ENCODE measurements at places on chromosomes 16 and 17.

DNA sequence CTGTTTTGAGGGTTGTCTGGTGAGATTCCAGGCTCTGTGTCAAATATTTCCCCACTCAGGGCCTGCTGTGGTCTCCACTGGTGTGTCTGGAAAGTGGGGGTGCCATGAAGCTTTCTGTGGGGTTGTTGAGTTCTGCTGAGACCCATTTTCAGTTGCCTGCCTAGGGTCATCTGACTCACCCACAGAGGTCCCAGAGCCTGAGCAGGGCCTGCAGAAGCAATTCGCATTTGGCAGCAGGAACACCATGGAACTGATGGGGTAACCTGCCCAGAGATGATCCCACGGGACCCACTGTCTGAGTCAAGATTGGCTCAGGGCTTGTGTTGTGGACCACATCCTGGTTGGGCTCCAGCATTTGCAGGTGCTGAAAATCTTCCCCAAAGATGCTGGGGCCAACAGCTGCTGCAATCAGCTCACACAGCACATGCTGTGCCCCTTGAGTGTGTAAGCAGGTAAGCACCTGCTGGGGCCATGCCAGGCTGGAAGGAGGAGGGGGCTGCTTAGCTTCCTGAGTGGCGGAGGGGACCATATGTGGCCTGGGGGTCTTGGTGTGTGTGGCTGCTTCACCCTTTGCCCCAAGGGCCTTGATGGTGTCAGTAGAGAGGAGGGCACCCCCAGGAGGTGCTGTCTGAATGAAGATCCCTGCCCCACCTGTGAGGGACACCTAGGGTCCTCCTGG is 1726.1 kb downstream of the TP53TG3F start:
- DNase-seq, result no peak

DNA sequence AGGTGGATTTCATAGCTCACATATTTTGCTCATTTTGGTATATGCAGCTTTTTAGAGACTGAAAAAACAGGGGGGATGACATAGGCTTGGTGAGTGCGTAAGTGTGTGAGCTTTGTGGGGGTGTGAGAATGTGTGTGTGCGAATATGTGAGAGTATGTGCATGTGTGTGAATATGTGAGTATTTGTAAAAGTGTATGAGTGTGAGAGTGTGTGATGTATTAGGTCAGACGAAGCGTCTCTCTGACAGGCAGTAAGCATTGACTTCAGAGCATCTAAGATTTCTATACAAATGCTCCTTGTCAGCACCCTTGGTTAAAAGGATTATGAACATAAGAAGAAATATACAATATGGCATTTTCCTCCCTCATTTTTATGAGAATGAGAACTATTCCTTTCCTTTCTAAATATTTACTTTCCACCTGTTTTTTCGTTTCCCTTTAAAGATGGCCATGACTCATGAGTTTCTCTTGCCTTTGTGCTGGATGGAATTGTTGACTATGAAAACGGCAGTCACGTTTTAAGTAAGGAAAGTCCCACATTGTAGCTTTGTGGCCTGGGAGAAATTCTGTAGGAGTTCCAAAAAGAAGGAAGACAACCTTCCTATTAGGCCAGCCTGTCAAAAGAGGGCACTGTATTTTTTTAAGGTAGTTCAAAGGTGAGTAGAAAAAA is 276.4 kb downstream of the FOXL1 start:
- DNase-seq, result no peak

GRCh38 chr17:17425591-17425990 is 51.2 kb upstream of the MED9 start:
- DNase-seq, result no peak

- DNase-seq, result no peak
Observed at GRCh38 chr16:78916928-78917545, 683.5 kb downstream of the MAF start.

- no peak for DNase-seq
Observed at GRCh38 chr16:21076186-21076883, 74.3 kb downstream of the DNAH3 start.

- DNase-seq, result no peak
Observed at GRCh38 chr17:65670667-65671371, 109.4 kb upstream of the AXIN2 start.

DNA sequence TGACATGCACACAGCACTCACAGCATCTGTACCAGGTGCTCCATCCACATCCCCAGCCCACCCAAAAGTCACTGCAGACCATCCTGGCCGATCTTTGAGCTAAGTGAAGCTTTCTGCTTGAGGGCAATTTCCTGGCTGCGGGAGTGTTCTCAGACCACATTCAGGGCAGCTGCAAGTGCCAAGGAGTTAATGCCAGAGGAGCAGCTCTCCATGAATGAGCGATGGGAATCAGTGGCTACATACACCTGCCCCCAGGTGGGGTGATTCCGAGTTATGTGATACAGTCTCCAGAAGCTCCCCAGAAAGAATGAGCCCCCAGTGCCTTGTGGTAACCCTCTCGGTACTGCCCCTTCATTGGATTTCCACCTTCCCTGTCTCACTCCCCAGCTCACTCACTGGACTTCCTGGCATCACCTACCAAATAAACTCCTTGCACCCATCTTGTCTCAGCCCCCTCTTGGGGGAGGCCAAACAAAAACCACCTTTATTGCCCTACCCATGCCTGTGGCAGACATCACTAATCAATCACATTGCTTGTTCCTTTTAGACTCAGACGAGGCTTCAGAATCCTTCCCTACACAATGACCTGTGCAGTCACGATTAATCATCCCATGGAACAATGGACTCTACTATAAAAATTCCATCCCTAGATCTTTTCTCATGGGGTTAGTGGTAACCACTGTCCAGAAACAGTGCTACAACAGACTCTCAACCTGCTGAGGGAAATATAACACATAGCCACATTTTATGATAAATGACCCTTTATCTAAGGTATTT is 121.1 kb downstream of the IRX5 start:
- DNase-seq, result no peak

- no peak for DNase-seq
Observed at GRCh38 chr17:31391496-31391949, at the start of gene RAB11FIP4. Gene RAB11FIP4 (plus strand): TSS chr17:31391675. CDS start chr17:31391853, 178 bp downstream.

DNA sequence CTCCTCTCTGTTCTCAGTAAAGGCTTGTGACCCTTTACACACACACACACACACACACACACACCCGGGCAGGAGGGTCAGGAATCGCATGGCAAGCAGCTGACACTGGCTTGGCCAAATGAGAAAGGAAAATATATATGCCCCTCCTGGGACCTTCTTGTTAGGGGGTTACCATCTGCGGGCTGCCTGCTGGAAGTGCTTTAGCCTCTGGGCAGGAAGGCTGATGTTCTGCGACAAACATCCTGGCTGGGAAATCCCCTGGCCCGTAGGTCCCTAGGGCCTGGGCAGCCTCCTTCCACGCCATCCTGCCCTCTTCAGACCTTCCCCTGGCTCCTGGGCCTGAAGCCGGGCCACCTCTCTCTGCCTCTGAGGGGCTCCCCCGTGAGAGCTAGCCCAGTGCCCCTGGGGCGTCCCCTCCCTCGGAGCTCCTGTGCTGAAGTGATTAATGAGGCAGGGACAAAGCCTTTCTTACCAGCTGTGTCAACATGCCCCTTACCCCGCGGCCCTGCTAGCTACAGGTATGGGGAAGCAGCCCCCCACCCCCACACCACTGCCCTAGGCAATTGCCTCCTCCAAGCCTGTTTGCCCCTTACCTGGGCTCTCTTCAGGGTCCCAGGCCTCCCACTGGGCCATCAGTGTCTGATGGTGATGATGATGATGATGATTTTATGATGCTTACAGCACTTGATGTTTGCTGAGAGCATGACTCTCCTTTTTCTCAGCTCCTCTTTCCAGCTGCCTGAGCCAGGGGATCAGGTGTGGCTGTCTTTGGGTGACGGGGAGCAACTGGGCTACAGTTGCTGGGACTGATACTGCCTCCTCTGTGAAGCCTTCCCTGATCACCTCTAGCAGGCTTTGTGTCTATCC is 32.8 kb upstream of the ETV4 start:
- no peak for DNase-seq

DNA sequence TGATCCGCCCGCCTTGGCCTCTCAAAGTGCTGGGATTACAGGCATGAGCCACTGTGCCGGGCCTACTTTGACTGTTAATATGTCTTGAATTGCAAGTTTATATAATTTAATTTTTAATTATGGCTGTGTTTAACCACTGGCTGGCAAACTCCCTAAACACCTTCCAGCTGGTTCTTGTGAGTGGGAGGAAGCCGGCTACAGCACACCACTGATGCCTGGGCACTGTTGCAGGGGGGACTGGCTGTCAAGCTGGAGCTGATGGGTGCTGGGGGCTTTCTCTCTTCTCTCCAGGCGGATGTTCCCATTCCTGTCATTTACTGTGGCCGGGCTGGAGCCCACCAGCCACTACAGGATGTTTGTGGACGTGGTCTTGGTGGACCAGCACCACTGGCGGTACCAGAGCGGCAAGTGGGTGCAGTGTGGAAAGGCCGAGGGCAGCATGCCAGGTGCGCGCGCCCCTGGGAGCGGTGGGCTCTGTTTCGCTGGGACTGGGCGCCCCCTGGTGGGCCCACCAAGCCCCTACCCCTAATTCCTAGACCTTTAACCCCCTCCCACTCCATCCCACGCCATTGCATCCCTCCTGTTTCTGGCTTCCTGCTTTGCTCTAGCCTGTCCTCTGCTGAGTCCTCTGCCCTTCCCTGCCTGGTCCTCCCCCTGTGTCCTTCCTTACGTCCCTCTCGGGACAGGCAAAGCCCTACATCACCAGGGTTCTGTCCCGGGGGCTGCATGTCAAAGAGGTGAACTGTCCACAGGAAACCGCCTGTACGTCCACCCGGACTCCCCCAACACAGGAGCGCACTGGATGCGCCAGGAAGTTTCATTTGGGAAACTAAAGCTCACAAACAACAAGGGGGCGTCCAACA is 9.5 kb downstream of the TBX21 start:
- no peak for DNase-seq

- no peak for DNase-seq
Observed at GRCh38 chr16:11735787-11736186, 6.9 kb downstream of the TXNDC11 start.

- DNase-seq, result no peak
Observed at GRCh38 chr16:351804-352520, 561 bp downstream of the AXIN1 start.

GRCh38 chr17:65852911-65853310 is 291.5 kb upstream of the AXIN2 start:
- DNase-seq, result no peak

DNA sequence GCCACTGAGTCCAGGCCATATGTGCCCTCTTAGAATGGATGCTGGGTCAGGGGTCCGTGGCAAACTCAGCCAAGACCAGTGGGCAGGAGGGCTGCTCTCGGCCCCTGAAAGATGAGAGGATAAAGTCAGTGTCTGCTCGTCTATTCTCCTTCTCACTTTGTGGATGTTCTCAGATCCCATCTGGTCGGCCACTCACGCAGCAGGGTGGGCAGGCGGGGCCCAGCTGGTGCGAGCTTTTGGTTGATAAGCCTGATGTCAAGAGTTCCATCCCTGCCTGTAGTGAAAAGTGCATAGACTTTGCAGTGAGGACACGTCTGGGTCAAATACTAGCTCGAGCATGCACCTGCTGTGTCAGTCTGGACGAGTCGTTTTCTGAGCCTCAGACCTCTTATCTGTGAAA is 556.2 kb upstream of the EEF2KMT start:
- DNase-seq, result no peak

DNA sequence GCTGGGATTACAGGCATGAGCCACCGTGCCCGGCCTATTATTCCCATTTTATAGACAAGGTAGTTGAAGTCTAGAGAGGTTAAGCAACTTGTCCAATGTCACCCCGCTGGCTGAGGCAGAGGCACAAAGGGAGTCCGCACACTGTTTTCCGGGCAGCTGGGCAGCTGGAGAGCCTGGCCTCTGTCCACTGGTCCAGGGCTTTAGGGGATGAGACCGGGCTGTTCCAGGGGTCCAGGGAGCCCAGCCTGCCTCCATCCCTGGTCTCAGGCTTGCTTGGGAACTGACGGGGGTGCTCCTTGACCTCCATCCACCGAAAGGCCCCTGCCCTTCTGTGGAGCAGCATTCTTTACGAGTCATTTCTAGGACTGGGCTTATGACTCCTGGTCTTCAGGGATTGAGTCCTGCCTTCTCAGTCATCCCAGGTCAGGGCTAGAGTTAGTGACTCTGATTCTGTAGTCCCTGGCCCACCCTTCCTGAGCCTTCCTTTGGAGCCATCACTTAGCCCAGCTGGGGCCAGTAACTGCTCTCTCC is 37.5 kb downstream of the SOCS3 start:
- no peak for DNase-seq

GRCh38 chr16:57003439-57004386 is 14.4 kb downstream of the NLRC5 start:
- no peak for DNase-seq

DNA sequence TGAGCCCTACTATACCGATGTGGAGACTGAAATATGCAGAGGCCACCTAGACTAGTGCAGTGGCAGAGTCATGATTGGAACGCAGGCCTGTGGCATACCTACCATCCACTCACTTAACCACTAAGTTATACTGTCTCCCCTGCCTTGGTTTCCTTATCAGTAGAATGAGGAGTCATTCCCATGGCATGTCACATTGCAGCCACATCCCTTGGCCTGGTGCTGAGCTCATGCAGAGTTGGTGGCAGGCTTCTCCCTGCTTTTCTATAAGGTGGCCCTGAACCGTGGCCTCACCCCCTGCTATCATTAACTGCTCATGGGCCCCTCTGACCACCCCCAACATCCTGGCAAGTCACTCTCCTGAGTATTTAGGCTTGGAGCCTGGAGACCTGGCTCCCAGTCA is 212.5 kb downstream of the KATNIP start:
- no peak for DNase-seq

GRCh38 chr17:14428648-14429029 is 127.8 kb downstream of the HS3ST3B1 start:
- DNase-seq, result no peak

DNA sequence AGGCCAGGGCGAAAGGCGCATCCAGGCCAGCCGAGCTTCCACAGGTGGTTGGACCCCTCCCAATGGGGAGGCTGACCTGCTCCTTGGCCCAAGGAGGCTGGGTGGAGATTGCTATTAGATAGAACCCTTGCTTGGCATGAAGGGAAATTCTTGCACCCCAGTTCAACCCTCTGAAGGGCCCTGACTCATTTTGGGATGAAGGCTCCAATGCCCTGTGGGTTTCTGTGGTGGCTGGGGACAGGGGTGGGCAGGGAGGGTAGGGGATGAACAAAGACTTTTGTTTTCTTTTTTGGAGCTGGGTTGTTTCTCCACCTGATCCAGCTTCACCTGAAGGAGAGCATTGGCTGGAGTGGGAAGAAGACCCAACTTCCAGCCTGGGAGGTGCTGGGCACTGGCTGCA is 16.7 kb upstream of the TBX21 start:
- DNase-seq, result no peak
